ENCODE measurements at places on chromosomes 7 and 10.

- DNase-seq = no peak
These were observed 153.7 kb downstream of the DNAJB6 start for GRCh38 chr7:157490465-157490912.

- DNase-seq = no peak
These were observed 186.9 kb downstream of the PRPF18 start for GRCh38 chr10:13773496-13774170.

- DNase-seq = no peak
These were observed 277.7 kb downstream of the ANKRD7 start for GRCh38 chr7:118502235-118502634.

- DNase-seq = no peak
These were observed 742.8 kb downstream of the GRID1 start for GRCh38 chr10:85623758-85624157.

DNA sequence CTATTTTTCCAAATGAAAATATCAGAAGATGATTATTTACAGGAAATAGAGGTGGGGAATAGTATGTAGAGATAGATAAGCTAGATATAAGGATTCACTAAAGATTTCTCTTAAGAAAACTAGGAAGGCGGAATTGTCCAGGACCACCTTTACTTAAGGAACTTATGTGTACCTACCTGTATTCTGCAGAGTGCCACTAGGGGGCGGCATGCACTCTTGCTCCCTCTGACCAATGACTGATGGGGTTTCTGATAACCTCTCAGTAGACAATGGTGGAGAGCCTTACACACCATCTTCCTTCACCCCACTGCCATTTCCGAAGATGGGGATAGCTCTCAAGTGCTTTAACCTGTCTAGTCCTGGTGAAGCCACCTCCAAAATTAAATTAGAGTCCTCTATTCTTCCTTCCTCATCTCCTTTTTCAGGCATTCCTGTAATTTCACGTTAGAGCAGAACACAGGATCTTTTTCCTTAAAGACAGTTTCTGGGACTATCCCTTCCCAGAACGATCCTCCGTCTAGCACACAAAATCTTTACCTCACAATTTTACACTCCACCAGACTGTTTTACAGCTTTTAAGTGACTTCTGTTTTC, 453.1 kb downstream of the SORCS1 start:
- DNase-seq = peak; percentile 16

DNA sequence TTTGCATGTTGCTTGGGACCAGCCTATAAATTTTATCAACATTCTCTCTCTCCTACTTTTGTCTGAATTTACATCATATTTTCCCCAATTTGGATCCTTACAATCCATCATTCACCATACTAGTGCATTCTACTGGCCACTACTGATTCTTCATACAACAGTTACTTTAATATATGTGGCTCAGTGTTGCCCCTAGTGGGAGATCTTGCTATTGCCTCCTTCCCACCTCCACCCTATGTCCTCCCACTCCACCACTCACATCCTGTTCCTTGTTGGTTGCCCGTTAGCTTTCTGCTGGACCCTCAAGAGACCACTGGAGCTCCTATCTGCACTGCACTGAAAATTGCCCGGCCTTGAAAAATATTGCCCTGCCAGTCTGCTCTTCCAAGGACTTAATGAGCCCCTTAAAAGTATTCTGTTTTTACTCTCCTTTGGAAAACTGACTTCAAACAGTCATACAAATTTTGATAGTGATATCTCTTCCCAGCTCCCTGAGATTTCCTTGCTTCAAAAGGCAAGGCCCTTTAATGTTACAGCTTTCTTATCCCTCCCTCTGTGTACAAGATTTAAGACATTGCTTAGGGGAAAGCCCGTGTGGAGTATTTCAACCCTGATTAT, 243.2 kb upstream of the TMEM229A start:
- no peak for DNase-seq

DNA sequence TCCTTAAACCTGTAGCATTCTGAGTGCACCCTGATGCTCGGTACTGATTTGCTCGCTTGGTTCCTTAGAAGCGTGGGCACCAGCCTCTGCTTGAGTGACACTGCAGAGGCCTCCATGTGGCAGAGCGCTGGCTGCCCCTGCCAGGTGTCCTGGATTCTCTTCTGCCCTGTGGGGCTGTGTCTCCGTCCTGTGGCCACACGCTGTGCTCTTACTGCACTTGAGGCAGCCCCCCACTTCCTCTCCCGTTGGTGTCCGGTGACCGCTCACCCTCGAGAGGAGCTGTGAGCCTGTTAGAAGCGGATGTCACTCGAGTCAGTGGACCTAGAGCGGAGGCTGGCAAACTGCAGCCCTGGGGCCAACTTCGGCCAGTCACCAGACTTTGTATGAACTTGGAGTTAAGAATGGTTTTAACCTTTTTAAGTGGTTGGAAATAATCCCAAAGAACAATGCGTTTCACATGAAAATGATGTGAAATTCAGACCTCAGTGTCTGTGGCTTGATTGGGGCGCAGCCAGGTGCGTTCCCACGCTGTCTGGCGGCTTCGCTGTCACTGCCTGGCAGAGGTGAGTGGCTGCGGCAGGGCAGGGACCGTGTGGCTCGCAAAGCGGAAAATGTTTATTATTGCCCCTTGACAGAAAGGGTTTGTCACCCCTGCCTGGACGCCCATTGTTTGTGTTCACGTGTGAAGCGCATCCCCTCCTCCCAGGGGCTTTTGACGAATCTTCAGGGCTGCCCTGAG, 114.6 kb downstream of the CYTH3 start:
- no peak for DNase-seq

GRCh38 chr7:41503438-41503837, 199.5 kb downstream of the INHBA start:
- no peak for DNase-seq

DNA sequence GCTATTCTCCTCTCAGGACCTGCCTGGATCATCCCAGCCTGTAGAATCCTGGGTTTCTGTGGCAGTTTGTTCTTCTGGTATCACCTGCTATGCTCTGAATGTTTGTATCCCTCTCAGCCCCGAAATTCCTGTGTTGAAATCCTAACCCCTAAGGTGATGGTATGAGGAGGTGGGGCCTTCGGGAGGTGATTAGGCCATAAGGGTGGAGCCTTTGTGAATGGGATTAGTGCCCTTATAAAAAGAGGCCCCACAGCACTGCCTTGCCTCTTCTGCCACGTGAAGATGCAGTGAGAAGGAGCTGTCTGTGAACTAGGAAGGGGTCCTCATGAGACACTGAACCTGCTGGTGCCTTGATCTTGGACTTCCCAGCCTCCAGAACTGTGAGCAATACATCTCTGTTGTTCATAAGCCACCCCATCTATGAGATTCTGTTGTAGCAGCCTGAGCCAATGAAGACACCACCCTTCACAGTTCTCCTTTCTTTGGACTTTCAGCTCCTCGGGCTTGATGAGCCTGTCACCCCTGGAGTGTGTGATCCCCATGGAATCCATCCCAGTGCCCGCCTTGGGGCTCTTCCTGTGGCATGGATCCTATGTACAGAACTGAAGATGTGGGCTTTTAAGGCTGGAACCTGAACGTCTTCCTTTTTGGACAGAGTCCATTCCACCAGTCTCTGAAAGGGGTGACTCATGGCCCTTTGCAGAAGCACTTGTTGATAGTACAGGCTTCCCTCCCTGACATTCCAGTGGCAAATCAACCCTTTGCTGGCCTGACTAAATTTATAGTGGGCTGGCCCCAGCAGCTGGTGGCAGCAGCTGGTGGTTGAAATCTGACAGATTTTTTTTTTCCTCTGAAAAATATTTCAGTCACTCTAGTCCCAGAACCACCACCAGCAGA, 138.0 kb downstream of the TACC2 start:
- no peak for DNase-seq

GRCh38 chr7:107969856-107970255, 33.1 kb downstream of the LAMB1 start:
- DNase-seq = no peak

GRCh38 chr10:131155876-131156230, 155.7 kb downstream of the TCERG1L start:
- no peak for DNase-seq

DNA sequence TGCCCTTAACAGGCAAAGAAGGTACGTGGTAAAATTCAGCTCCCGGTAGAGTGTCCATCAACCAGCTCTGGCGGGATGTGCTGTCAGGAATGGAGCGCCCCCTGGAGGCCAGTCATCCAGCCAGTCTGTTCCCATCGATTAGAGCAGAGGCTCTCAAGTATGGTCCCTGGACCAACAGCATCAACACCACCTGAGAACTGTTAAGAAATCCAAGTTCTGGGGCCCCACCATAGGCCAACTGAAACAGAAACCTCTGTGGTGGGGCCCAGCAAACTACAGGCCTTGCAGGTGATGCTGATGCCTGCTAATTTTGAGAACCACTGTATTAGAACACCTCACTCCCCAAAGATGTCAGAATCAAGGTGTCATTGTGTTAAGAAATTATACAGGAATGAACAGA, 109.2 kb downstream of the DPY19L1 start:
- DNase-seq = peak; percentile 39

- DNase-seq = no peak
These were observed 719.6 kb upstream of the GRM3 start for GRCh38 chr7:85924062-85924461.

All from retina (tissue), 1 donor.